ENCODE measurements at places on chromosomes 11 and 22.

DNA sequence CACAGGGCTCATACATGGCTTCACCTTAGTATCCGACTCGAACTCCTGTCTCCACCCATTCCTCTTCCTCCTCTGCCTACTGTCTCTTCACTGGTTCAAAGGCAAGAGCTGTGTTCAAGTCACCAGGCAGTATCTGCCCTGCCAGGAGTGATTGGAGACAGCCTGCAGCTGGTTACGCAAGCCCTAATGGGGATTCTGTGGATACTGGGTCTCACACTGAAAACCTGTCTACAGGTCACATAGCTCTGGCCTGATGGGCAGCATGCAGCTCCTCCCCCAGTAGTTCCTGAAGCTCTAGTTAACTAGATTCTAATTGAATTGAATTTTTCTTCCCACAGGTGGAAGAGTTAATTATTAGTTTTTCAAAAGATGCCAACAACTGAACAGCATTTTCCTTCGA is 332.2 kb downstream of the TMEM135 start:
- DNase-seq, result no peak

DNA sequence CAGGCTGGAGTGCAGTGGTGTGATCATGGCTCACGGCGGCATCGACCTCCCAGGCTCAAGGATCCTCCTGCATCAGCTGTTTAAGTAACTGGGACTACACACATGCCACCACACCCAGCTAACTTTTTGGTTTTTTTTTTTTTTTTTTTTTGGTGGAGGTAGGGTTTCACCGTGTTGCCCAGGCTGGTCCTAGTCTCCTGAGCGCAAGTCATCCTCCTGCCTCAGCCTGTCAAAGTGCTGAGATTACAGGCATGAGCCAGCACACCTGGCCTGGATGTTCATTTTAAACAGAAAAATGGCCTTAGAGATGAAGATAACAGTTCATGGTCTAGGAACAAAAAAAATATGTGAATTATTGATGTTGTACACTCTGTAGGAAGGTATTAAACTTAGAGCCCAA is 13.6 kb upstream of the SLC25A18 start:
- DNase-seq, result no peak

GRCh38 chr22:28246397-28246796 is 327.3 kb upstream of the PITPNB start:
- peak; percentile 87 for DNase-seq

GRCh38 chr22:44723801-44724200 is 21.8 kb downstream of the PRR5 start:
- DNase-seq, result no peak

- no peak for DNase-seq
Measured at GRCh38 chr22:36595154-36595553, 66.2 kb upstream of the EIF3D start.

DNA sequence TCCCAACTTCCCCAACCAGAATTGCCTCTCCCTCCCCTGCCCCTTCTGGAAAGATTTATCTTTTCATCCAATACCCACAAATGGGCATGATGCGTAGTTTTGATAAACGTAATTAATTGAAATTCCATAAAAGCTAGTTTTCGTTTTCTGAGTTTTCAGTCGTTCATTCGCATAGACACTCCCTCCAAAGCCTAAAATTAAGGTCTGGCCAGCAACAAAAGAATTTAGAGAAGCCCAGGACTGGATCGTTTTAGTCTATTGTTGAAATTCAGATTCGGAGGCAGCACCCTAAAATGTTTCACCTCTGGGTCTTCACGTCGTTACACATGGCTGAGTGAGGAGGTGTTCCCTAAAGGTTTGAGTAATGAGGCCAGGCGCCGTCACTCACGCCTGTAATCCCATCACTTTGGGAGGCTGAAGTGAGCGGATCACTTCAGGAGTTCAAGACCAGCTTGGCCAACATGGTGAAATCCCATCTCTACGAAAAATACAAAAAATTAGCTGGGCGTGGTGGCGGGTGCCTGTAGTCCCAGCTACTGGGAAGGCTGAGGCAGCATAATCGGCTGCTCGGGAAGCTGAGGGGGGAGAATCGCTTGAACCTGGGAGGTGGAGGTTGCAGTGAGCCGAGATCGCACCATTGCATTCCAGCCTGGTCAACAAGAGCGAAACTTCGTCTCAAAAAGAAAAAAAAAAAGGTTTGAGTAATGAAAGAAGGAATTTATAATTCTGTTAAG is 589 bp upstream of the NDUFC2 start:
- DNase-seq, result no peak

DNA sequence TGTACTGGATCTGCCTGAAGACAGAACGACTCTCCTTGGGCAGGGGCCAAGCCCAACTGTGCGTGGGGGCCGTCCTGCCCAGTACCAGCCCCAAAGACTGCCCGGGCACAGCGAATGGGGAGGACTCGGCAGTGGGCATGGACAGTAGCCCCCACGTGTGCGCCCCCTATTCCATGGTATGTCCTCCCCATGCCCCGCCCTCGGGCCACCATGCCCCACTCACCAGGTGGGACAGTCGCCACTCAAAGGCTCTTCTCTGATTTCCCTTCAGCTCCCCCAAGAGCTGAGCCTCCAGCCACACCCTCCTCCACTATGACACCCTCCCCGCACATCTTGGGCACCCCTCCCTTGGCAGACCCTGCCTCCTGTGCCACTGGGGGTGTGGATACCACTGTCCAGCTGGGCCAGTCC is 43.5 kb downstream of the GNB1L start:
- DNase-seq, result no peak

DNA sequence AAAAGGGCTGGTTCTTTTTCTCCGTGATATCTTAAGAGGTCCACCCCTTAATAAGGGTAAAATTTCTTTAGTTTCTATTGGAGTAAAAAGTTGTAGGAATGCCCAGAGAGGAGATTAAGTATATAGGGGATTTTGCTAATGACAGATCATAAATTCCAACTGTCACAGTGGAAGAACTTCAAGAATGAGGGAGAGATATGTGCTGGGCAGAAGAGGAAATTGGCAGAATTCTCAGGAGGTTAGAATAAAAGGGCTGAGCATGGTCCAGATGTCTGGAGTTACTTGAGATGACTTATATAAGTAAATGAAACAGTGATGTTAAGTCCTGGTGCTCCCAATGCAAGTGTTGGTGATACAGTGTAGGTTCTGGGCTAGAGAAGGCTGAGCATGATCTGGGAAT is 417.6 kb upstream of the ARHGAP42 start:
- no peak for DNase-seq

- no peak for DNase-seq
Measured at GRCh38 chr11:103928802-103929161, 107.7 kb upstream of the DDI1 start.

- DNase-seq, result no peak
Measured at GRCh38 chr22:24737582-24737981, 36.9 kb downstream of the PIWIL3 start.

DNA sequence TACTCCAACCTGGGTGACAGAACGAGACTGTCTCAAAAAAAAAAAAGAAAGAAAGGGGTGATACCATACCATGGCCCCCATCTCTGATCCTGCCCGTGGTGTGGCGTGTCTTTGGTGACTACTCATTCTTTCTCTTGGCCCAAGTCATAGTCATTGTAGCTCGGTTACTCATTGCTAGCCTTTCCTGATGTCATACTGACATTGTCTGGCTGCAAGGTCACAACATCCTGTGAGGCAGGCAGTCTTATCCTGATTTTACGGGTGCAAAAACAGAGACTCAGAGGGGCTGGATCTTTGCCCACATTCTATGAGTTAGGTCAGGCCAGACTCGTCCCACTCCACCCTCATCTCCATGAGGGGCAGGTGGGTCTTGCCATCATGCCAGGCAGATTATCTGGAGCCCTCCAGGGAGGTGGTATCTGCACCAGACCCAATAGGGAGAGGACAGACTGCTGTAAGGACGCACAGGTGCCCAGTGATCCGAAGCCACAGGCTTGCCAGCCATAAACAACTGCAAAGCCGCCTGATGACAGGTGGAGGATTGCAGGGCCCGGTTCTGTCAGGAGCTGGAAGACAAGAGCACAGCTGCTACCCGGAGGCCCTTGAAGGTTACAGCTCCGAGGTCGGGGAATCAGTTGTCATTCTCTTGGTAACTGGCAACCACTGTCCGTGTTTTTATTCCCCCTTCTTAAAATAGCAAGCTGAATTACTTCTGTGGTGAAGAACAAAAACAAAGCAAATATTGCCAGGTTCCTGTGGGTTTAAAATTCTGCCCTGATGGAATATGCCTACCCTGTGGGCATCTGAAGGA is 13.8 kb downstream of the TOM1 start:
- DNase-seq, result no peak

DNA sequence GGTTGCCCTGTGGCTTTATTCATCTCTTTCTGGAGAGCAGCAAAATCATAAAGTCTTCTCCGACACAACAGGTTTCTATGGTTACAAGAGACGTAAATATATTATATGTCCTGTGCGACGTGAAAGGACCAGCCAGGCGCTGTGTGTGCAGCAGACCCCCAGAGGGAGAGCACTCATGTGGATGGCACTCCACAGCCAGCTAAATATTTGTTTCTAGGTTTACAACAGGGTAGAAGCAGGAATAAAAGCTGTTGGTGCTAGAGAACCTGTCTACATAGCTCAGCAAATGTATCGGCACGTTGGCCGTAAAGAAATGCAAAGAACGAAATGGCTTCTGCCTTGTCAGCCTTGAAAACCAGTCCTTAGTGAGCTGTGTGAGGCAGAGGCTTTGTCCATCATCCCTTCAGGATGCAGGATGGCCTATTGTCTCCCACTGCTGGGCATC is 133.8 kb upstream of the PITPNB start:
- no peak for DNase-seq

DNA sequence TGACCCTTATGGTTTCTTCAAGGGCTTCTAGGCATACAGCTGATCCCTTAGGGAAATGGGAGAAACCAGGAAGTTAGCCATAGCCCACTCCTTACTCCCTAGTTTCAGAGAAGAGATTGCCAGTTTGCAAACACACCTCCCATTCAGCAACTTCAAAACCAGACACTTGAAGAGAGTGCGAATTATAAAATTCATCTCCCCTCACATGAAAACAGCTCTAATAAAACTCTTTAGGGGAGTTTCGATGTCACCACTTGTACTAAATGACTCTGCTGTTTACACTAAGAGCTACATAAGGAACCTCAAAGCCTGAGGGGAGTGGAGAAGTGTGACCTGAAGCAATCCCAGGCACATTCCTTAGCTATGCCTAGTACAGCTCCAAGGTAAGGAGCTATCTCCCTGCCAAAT is 8.3 kb downstream of the LGR4 start:
- DNase-seq, result no peak

DNA sequence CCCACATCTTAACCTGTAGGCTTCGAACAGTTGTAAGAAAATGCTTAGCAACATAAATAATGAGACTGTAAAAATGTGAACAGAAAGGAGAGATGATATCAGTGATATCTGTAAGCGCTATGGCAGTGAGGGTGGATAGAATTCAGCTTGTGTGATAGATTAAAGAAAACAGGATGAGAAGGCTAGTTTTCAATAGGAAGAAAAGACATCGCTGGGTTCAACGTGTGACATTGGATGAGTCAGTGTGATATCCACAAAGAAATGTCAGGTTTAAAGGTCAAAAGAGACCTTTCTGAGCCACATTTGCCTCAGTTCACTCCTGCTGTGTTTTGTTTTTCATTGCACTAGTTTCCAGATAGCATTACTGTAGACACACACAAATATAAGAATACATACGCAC is 13.7 kb upstream of the RFPL3 start:
- DNase-seq, result no peak

- no peak for DNase-seq
Measured at GRCh38 chr22:46233231-46233630, 16.9 kb downstream of the CDPF1 start.

- no peak for DNase-seq
Measured at GRCh38 chr11:68505596-68505995, 45.0 kb downstream of the PPP6R3 start.

GRCh38 chr11:109864834-109865547 is 228.2 kb upstream of the ZC3H12C start:
- peak; percentile 50 for DNase-seq

DNA sequence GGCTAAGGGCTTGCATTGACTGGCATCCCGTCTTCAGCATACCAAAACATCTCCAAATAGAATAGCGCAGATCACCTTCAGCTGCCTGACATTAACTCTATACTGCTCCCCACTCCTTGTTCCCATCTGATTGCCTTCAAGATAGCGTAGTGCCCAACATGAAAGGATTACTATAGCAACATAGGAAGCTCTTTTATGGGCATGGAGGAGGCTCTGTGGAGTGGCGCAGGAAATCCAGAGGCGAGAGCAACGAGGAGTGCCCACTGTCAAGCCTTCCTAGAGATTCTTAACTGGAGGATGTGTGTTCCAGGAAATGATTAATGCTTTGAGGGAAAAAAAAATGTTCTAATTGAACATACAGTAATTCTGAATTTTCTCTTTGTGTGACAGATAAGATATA is 213.3 kb downstream of the CADM1 start:
- no peak for DNase-seq

- DNase-seq, result no peak
Measured at GRCh38 chr22:23547818-23548500, 32.1 kb downstream of the IGLL1 start.

DNA sequence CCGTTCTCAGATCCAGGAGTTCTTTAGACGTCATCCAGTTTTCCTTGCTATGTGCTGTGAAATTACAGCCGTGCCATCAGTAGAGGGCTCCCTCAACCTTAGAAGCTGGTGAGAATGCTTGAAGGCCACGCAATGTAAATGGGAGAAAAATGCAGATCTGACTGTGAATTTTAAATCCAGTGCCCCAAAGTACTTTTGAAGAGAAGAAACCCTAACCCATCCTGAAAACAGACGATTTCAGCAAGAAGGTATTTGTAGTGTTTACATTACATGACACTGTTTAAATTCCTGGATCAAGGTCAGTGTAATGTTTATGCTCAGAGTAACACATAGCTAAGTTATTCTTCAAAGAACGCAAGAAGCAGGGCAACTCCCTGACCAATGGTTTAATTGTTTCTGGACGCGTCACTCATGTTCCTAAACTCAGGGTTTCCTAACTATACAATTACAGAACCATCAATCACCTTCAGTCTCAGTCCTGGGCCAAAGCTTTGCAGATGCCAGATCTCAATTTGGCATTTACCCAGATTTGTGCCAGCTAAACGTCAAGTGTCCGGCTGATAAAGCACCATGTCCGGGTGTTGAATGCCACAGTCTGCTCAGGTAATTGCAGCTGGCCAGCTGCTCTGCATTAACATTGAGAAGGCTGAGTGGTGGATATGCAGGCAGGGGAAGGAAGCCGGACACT is 38.2 kb downstream of the ADAMTS8 start:
- no peak for DNase-seq

DNA sequence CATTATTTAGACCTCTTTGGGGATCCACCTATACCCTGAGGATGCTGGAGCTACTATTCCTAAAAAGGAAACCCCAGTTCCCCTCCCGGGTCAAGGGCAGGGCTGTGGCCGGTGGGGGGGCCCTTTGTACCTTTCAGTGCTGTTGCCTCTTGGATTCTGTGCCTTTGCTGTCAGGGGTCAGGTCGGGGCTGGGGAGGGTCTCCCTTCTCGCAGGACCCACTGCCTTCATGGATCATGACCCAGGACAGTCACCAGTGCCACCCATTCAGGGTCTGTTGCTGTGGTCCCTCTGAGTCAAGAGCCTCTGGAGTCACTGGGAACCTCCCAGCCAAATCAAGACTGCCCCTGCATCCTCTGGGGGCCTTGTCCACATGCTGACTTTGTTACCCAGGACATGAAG is 78.1 kb upstream of the CCND1 start:
- no peak for DNase-seq

- DNase-seq, result no peak
Measured at GRCh38 chr11:131897956-131898355, 527.5 kb downstream of the NTM start.
